Testis (tissue), 5 donors: ENCODE measurements at places on chromosomes 5 and 9.

- no peak for DNase-seq
Measured at GRCh38 chr9:69104830-69105527, 69.1 kb upstream of the TJP2 start.

DNA sequence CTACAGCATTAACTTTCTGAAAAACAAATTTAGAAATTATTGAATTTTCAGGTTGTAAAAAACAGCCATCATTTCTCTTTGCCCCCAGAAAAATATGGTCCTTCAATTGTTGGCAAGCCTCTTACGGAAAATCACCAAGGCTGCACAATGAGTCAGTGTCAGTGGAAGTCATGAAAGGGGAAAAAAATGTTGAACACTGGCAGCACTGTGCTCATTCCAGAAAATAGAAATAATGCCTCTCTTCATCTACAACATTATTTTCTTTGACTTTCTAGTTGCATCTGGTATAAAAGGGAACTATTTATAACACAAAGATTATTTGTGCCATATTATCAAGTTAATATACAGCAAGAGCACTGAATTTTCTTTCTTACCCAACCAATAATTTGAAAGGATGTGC, 26.7 kb upstream of the STK32A start:
- no peak for DNase-seq

- DNase-seq: no peak
Measured at GRCh38 chr9:128252317-128253139, 23.3 kb downstream of the GOLGA2 start.

DNA sequence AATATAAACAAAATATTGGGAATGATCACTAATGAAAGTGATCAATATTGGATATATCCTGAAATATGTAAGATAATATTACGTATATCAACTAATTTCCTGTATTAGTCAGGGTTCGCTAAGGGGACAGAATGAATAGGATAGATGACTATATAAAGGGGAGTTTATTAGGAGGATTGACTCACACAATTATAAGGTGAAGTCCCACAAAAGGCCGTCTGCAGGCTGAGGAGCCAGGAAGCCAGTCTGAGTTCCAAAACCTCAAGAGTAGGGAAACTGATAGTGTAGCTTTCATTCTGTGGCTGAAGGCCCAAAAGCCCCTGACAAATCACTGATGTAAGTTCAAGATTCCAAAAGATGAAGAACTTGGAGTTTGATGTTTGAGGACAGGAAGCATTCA, 561.1 kb downstream of the PRDM9 start:
- no peak for DNase-seq

DNA sequence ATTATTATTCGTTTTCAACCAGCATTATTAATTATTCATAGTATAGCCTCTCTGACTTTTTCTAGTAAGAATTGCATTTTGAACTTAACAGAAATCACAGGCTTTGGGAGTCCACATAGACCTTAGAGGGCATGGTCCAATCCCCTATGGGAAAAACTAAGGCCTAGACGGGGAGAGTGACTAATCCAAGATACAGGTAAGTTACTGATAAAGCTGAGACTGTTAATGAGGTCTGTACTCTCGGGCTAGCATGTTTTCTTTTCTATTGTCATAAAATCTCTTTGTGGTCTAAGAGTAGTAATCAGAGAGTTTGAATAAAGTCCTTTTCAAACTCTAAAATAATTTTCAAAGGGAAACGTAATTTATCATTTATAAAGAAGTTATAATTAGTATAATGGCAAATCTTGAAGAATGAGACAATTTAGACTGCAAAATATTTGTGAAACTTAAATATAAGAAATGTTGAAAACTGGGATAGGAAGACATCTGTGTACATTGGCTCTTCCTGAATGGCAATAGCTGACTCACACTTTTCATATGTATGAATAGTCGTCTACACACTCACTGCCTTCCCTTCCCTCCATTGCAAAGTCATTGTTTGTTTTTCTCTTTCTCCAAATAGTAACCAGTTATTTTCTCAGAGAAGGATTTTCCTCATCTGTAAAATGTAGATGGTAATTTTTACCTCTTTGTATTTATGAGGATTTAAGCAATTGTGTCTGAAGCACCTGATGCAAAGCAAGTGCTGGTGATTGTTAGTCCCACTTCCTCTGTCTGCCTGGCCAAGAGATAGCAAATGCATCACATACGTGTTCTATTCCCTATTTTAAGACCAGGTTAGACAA, 207.9 kb upstream of the CD180 start:
- DNase-seq: no peak

GRCh38 chr5:80250801-80251200, 5.0 kb downstream of the SERINC5 start:
- no peak for DNase-seq

DNA sequence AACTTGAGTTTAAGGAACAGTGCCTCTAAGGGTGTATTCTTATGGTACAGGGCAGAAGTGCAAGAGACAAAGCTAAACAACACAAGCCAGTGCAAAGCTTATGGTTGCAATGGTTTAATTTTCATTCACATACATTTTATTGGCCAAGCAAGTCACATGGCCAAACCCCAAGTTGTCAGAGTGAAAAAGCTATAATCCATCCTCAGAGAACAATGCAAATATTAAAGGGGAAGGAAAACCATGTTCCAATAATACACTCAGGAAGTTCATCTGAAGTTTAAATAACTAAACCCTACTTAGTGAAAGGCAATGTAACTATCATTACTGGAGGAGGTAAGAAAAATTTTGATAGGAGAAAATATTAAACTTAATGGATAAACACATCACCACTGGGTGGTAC, 26.6 kb upstream of the TLR4 start:
- DNase-seq: no peak

DNA sequence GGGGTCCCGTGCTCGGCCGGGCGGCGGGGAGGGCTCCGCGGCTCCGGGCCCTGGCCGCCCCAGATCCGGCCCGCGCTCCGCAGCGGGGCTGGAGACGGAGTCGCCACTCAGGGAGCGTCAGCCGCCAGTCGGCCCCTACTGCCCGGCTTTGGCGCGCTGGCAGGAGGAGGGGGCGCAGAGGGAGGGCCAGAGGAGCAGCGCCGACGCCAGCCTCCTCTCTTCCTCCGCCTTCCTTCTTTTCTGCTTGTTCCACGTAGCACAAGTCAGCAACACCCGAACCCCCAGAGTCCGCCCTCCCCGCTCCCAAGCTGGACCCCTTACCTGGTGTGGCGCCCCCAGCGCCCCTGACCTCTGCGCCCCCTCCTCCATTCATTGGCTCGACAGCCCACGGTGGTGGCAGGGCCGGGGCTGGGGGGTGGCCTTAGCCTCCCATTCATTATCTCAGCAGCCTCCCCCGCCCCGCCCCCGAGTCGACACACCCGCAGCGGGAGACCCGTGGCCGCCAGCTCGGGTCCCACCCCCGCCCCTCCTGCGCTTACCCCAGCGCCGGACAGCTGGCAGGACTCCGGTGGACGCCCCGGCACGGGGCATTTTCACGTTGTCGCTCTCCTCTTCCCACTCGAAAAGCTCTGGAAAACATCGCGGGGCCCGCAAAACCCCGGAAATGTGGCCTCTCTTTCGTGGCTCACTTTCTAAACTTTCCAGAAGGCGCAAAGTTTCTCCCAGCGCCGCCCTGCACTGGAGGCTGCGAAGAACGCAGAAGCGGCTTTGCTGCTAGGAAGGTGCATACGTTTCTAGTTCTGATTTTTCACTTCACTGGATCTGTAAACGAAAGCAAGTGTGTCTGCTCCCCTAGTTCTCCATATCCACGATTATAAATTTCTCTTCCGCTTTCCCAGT, at the start of gene LPAR1:
Gene LPAR1, minus strand, starts transcription at position 140 of the 900 bp plus-strand sequence. CDS start 66,353 bp downstream, outside the sequence.
- peak; percentile 76 for DNase-seq

GRCh38 chr9:76459694-76460635, 983 bp downstream of the GCNT1 start:
- peak; percentile 41 for DNase-seq

DNA sequence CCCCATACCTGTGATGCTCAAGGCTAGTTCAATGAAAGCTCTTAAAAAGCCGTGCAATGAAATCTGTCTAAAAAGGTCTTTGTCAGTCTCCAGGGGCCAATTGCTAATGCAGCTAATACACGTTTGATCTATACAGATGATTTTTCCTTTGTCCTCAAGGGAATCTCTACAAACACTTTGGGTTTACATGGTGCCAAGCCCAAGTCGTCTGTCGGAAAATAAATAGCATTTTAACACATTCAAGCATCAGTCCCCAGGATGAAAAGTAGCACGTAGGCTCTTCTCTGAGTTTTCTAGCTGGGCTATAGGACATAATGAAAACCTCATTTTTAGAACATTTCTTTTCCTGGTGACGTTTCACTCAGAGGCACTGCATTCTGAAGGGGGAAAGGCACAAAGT, 477.4 kb upstream of the WWC1 start:
- DNase-seq: no peak

- DNase-seq: no peak
Measured at GRCh38 chr5:160359816-160360215, 10.6 kb downstream of the C1QTNF2 start.

DNA sequence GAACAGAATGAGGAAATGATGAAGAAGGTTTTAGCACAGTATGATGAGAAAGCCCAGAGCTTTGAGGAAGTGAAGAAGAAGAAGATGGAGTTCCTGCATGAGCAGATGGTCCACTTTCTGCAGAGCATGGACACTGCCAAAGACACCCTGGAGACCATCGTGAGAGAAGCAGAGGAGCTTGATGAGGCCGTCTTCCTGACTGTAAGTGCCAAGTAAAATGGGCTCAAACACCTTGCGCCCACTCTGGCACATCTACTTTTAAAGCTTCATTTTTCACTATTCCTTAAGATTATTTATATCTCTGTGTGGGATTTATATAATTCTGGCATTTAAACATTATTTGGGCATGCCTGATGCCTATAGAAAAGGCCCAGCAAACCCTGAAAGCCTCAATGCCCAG, 55.6 kb downstream of the CMYA5 start:
- DNase-seq: no peak

- no peak for DNase-seq
Measured at GRCh38 chr5:14330729-14331385, 187.7 kb downstream of the TRIO start.

GRCh38 chr5:55681301-55681700, 30.8 kb downstream of the SLC38A9 start:
- no peak for DNase-seq

DNA sequence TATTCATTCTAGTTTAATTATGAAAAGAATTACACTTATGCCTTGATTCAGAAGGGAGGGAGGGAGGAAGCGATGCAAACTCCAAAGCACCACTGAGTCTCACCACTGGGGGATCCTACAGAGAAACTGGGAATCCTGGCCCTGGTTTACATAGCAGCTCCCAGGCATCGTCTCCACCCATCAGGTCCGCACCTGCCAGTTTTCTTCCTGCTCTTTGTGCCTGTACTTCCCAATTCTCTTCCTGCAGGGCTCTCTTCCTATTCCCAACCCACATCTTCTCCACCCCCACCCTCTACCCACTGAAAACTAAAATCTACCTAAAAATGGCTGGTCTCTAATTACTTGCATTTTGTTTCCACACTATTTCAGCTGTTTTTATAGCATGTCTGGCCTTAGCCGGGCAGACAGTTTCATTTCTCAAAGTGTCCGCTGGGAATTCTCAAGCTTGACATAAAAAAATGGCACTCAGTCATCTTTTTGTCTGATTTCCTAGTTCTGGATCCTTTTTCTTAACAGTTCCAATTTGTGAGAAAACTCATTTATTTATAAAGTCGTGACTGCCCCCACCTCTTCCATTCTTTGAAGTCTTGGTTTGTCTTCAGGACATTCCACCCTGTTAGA, 1.6 kb upstream of the TNIP1 start:
- DNase-seq: no peak

DNA sequence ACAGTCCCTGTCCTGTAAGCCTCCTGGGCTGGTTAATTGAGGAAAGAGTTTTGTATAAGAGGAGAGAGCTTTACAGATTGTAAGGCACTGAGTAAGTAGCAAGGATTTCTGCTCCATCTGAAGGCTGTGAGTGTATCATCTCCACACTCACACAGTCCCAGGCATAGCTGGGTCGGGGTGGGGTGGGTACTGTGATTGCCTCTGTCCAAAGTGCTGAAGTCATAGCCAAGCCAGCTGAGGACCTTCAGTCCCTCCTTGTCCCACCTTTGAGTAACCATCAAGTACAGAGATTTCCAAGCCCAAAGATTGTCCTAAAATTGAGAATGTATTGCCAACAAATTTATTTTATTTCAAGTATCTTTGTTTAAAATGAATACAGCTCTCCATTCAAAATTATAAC, 5.5 kb upstream of the DNAJB5 start:
- DNase-seq: peak; percentile 53

DNA sequence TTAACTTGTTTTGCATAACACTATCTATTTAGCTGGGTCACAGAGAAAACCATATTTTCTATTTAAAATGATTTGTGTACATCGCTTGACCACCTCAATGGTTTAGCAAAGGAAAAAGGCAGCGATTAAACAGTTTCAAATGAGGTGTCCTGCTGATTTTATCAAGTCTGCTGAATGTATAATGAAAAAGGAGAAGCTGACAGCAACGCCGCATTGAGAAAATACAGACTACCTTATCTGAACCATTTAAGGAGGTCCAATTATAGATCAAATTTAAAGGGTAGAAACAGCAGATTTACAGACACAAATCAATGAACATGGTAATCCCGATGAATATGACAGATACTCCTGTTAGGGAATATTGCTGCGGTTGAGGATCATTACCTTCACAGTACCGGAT, 29.6 kb downstream of the PSMB7 start:
- no peak for DNase-seq

DNA sequence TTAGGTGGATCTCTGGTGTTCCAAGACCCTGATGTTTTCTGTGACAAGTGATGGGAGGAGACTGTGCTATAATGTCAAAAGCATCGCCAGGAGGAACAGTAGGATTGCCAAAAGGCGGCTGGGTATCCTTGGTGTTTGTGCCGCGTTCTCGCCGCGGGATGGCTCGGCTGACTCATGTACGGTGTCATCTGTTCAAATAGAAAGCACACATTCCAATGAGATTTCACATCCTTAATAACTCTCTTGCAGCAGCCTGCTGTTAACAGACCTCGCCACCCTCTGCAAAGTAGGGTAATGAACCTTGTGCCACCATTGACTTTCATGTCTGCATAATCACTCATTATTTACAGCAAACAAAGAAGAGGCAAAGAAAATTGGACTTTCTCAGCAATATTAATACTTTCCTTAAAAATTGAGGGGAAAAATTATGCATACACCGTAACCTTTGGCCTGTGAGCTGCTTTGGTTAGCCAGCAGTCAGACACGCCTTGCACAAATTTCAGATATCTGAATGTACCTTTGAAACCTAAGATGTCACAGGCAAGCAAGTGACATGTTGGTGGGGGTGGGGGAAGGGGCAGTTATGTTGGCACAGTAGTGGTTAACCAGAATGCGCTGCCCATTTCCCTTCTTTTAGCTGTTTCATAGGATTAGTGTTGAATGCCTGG, 289.4 kb downstream of the EFNA5 start:
- DNase-seq: no peak

DNA sequence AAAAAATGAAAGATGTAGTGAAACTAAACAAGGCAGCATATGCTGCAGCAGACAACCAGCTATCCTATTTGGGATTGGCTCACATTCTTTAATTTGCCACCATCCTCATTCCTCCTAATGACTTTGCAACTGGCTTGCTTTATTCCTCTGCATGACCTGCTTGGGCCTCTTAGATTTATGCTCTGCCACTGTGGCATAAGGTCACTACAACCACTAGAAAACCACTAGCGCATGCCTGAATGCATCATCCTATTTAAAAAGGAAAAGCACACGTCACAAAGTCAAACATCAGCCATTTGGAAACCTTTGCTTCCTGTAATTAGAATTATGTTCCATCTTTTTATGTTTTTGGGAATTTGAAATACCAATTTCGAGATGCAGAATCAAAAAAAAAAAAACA, 40.8 kb upstream of the CCDC152 start:
- DNase-seq: no peak

GRCh38 chr5:61322738-61323725, 9.0 kb upstream of the ZSWIM6 start:
- DNase-seq: no peak
